Right forelimb (tissue), 1 donor: ENCODE measurements at places on chromosomes 6 and 20.
A peak's percentile ranks its signal among the peaks of the same experiment; 100 is the strongest.

DNA sequence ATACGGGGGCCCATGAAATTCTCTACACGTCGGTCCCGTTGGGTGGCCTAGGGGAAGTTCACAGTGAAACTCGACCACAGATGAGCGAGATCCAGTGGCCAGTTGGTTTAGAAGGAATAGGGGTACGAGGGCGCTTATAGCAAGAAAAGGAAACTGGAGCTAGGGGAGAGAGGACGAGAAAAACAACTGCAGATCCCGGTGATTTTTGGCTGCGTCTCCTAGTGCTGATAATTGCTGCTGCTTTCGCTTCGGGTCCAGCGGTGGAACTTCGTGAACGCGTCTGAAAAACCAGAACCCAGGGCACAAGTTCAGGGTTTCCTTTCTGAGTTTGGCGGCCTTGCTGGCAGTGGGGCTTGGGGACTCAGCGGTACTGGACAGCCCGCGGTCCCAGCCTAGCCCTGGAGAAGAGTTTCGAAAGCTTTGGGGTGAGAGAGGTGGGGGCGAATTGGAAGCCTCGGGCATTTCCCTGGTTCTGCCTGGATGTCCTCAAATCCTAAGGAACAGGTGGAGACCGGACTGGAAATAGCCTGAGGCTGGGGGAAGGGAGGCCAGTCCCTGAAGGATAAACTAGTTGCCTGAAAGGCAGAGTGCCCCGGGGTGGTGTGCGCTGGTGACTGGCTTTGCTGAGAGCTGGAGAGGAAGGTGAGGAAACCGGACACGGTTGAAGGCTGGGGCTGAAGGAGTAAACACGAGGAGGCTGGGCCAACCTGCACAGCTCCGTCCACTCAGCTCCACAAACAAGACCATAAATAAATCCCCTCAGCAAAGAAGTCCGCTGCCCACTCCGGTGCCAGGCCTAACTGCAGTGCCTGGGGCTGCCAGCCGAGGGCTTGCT lies 793 bp downstream of the GMPR start:
- peak; percentile 72 for DNase-seq

GRCh38 chr6:11648889-11649288 lies 111.3 kb downstream of the TMEM170B start:
- no peak for DNase-seq

DNA sequence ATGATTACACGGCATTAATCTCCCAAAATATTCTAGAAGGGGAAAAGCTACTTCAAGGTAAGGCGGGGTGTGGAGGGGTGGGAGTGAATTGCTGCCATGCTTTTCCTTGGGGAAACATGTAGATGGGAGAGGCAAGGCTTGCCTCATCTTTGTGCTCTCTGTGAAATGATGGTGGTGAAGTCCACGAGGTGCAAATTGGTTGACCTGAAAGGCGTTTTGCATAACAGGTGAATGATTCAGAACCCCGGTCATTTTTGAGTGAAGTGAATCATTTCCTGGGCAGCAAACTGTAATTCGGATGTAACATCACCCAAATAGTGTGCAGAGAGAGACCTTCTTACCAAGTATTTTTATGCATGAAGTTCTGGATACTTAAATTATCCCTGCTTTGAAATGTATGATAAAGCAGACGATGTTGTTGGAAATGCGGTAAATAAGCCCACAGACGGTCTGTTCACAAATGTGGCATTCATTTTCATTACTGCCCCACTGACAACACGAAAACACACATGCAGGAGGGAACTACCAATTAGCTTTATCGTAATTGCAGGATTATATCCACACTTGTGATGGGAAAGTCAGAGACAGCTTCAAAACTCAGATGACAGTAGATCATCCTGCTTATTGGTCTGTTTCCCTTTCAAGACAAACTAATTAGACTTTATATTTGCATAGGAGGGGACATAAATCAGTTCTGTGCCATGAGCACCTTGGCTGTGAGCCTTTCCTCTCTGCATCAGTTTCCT lies 3.0 kb downstream of the CDH4 start:
- no peak for DNase-seq

GRCh38 chr20:6644813-6645628 lies 122.5 kb upstream of the BMP2 start:
- no peak for DNase-seq

- DNase-seq, result no peak
Observed at GRCh38 chr6:32885698-32886286, 31.8 kb downstream of the PSMB9 start.

- no peak for DNase-seq
Observed at GRCh38 chr6:44508646-44509045, 121.1 kb downstream of the CDC5L start.

DNA sequence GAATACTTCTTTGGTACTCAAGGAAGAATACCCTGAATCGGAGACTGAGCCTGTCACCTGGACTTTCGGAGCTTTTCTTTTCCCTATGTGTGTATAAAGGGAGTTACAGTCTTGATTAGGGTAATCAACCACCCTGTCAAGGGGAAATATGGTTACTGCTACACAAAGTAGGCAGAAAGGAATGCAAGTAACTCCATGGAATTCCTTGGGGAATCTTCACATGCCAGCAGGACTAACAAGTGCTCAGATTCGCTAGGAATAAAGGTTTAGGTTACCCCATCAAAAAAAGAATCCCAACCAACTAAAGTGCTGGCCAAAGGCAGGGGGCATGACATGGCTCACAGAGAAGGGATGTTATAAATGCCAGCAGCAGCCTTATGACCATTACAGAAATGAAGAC lies 10.4 kb downstream of the KCNS1 start:
- DNase-seq, result no peak

DNA sequence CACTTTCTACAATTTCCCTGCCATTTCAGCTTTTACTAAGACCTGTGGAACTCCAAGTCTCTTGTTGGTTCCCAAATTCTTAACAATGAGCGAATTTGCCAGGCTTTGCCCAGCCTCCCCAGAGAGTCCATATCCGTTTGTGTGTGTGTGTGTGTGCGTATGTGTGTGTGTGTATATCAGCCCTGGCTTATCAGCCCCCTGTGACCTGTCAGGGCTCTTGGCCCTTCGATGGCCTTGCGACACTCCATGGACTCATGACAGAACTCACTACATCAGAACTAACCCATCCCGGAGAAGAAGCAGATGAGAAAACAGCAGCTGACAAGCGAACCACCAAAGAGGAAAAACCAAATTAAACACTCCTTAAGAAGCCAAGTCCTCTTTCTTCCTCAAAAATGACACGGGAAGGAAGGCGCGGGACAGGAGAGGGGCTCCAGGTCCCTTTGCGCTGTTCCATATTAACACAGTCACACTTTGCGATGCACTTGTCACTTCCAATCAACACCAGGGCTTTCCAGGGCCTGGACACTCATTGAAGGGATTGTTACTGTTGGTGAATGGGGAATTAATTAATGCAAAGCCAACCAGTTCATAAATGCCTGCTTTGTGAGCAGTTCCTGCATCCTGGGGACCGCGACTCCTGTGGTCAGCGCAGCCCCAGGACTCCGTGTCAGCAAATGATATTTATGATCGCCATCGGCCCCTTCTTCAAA lies 524.0 kb downstream of the CD83 start:
- no peak for DNase-seq

DNA sequence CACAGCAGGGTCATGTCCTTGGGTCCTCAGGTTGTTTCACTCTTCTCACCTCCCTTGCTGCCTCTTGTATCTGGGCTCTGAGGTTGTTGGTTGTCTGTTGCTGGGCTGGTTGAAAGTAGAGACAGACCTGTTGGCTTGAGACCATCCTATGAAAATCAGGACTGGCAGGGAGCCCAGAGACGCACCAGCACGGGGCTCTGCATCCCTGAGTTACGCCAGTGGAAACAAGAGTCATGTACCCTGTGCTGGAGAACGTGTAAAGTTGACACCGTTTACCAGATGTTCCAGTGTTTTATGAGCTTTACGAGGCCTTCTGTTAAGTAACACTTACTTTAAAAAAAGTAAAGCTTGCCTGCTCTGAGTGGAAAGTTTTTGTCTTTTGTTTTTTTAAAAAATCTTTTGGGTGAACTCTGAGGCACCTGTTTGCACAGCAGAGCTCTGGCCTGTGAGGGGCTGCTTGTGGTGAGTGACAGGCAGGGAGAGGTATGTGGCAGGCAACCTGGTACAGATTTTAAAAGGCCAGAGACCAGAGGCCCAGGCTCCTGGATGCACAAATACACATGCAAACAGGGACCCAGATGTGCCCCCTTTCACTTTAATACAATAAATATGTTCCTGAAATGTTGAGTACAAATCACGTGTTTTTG lies 260.0 kb upstream of the SUPT3H start:
- peak; percentile 73 for DNase-seq

GRCh38 chr6:37435816-37436215 lies 2.8 kb downstream of the CMTR1 start:
- no peak for DNase-seq

- no peak for DNase-seq
Observed at GRCh38 chr6:3746119-3746691, 5.3 kb downstream of the PXDC1 start.

GRCh38 chr6:73293331-73293730 lies 30.3 kb upstream of the KHDC1 start:
- DNase-seq, result no peak

- no peak for DNase-seq
Observed at GRCh38 chr6:129329678-129330077, 380.3 kb downstream of the ARHGAP18 start.

GRCh38 chr6:78868116-78868515 lies 765 bp downstream of the IRAK1BP1 start:
- no peak for DNase-seq

DNA sequence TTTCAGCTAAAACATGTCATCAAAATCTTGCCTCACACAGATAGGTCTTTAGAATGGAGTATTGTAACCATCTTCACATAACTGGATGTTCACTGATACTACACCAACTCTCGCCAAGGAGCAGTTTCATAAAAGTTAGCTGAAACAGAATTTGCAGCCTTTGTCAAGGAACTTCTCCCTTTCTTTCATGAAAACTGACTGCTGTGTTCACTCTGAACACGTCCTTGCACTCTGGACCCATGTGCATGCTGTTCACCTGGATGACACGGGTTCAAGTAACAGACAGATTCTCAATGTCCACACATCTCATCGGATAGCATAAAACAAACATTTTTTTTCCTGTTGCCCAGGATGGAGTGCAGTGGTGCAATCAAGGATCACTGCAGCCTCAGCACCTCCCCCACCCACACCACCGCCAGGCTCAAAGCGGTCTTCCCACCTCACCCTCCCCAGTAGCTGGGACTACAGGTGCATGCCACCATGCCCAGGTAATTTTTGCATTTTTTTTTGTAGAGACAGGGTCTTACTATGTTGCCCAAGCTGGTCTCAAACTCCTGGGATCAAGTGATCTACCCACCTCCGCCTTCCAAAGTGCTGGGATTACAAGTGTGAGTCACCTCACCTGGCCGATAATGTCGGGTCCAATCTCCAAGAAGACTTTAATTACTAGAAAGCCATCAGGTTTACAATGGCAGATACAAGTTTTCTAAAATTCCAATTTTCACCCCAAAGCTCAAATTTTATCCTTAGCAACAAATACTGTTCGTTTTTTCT lies 9.4 kb downstream of the DIDO1 start:
- no peak for DNase-seq

- no peak for DNase-seq
Observed at GRCh38 chr6:434051-434705, 42.6 kb downstream of the IRF4 start.

DNA sequence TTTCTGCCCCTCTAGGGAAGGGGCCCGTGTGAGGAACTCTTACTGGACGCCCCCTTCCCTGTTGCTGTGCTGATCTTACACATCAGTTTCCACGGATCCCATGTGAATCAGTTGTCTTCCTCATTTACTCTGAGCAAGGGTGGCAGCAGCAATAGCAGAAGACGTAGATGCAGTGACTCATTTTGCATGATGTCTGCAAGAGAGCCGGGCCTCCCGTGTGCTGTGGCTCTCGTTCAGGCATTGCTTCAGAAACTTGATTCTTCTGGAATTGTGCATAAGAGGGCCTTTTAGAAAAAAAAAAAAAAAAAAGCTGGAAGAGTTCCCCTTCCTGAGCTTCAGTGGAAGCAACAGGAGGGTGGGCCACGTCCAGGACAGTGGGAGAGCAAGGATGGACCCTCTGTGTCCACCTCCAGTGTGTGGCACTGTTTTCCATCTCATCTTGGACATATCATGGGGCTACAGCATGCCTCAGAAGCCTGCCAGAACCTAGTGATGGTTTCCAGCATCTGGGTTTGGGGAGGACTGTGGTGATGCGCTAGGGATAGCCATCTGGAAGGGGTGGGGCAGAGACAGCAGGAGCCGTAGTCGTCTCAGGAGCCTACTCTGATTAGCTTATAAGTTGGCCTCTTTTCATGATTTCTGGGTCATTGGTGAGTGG lies 62.1 kb downstream of the FOXO3 start:
- no peak for DNase-seq

DNA sequence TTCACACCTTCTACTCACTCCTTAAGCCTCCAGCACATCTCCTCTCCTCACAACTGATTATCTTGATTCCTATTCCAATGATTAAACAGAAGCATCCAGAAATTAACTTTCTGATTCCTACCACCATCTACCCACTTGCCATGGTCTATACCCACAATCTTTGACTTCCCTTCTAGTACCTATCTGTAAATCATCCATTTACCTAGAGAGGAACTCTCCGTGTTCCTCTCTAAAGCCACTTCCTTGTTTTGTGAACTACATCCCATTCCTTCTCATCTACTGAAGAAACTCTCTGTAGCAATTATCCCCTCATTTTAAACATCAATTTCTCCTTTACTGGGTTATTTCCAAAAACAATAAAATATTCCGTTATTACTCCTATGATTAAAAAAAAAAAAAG lies 167.3 kb downstream of the ARHGAP18 start:
- DNase-seq, result no peak

DNA sequence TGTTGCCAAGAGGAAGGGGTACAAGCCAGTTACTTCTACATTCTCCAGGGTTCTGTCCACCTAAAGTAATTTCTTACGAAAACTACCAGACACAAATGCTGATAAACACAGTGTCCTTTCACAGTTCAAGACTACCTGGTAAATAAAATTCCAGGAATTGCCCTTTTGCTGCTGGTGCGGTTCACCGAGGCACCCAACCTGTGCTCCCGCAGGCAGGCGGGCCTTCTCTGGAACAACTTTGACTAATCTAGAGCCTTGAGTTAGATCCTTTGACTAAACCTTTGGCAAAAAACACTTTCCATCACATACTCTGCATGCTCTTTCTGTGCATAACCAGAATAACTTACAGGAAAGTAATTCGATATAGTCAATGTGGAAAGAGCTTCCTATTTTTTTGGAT lies 107.0 kb downstream of the HUS1B start:
- DNase-seq, result no peak

GRCh38 chr6:108580646-108581045 lies 19.9 kb downstream of the FOXO3 start:
- DNase-seq, result no peak

GRCh38 chr6:44049989-44050871 lies 77.0 kb downstream of the MRPL14 start:
- DNase-seq, result no peak
